Activated CD4-positive, alpha-beta T cell treated with anti-CD3 and anti-CD28 coated beads for 36 hours (primary cell): ENCODE measurements at places on chromosomes 3 and 15.

- no peak for DNase-seq
Observed at GRCh38 chr3:172354931-172355499, 93.2 kb downstream of the GHSR start.

GRCh38 chr3:183064475-183064874 lies 34.8 kb downstream of the MCCC1 start:
- no peak for DNase-seq

- DNase-seq = no peak
Observed at GRCh38 chr3:102129760-102130608, 280.7 kb downstream of the NFKBIZ start.

- no peak for DNase-seq
Observed at GRCh38 chr3:113275583-113275928, 64.2 kb downstream of the BOC start.

- peak; percentile 77 for DNase-seq
Observed at GRCh38 chr15:86743283-86743903, 663.7 kb downstream of the AGBL1 start.

- no peak for DNase-seq
Observed at GRCh38 chr3:64082961-64083541, 59.8 kb upstream of the PSMD6 start.

DNA sequence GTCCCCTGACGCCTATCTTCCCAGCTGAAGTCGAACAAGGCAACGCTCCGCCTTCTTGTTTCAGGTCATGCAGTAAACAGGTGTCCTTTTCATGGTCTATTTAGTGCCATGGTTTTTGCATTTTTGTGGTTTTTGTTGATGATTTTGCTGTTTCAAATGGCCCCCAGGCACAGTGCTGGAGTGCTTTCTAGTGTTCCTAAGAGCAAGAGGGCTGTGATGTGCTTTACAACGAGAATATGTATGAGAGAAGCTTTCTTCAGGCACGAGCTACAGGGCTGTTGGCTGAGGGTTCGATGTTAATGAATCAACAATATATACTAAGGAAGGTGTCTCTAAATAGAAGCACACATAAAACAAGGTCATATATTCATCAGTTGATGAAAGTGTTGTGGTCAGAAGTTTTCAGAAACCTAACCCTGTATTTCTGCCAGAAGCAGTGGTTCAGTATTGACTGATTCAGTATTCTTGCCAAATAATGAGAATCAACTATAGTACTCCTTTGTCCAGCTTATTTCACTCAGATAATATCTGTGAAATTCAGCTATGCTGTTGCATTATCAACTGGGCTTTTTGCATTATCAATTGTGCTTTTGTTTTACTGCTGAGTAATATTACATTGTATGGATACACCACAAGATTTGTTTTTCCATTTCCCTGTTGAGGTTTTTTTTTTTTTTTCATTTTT lies 18.5 kb downstream of the LIMD1 start:
- no peak for DNase-seq

DNA sequence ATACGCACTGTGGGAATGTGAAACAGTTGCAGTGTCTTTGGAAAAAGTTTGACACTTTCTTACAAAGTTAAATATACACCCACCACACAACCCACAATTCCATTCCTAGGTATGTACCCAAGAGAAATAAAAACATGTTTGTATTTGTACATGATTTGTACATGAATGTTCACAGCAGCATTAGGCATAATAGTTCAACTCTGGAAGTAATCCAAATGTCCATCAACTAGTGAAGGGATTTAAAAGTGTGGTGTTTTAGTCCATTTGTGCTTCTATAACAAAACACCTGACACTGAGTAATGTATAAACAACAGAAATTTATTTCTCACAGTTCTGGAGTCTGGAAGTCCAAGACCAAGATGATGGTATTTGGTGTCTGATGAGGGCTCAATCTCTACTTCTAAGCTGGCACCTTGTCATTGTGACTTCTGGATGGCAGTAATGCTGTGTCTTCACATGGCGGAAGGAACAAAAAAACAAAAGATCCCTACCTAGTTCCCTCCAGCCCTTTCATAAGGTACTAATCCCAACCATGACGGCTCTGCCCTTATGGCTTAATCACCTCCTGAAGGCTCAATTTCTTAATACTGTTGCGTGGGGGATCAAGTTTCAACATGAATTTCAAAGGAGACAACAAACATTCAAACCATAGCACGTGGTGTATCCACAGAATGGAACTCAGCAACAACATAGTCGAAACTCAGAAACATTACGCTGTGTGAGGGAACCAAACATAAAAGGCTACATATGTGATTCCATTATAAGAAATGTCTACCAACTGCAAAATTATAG lies 120.5 kb downstream of the AQP9 start:
- no peak for DNase-seq

- DNase-seq = no peak
Observed at GRCh38 chr3:186004671-186005070, 66.9 kb upstream of the TRA2B start.

DNA sequence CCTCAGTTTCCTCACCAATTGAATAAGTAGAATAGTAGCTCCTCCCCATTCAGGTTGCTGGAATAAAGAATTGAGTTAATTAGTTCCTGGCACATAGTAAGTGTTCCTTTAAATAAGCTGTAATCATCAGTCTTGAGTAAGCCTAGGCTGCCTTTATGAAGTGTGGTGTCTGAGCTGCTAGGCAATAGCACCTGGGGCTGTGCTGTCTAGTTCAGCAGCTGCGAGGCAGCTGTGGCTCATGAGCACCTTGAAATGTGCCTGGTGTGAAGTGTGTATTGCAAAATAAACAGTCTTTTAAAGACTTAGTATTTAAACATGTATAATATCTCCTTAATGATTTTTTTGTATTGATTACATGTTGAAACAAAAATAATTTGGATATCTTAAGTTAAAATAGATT lies 77.6 kb downstream of the TOP2B start:
- no peak for DNase-seq

- no peak for DNase-seq
Observed at GRCh38 chr3:44842376-44842775, 19.3 kb upstream of the TMEM42 start.

- peak; percentile 76 for DNase-seq
Observed at GRCh38 chr3:197736010-197736490, 654 bp downstream of the RUBCN start.

- no peak for DNase-seq
Observed at GRCh38 chr3:152978152-152978551, 143.2 kb downstream of the P2RY1 start.

DNA sequence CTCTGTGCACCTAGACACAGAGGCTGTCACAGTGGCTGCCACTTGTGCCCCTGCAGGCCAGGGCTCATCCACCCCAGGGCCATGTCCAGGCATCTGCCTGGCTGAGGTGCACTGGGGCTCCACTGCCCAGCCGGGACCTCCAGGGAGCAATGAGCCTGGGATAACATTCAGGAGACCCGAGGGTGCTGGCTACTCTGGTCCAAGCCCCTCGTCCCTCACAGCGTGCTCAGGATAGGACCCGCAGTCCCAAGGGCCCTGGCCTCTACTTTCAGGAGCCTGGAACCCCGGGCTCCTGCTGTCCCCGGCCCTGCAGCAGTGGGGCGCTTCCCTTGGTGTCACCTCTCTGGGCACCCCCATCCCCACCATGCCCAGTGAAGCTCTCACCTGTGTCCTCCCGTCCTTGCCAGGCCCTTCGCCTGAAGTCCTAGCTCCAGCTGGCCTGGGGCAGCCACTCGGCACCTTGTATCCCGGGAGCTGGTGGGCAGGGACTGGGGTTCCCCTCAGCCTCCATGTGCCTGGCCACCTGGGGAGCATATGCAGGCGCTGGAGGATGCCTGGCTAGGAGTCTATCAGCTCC lies 157.8 kb downstream of the NSMCE3 start:
- no peak for DNase-seq

DNA sequence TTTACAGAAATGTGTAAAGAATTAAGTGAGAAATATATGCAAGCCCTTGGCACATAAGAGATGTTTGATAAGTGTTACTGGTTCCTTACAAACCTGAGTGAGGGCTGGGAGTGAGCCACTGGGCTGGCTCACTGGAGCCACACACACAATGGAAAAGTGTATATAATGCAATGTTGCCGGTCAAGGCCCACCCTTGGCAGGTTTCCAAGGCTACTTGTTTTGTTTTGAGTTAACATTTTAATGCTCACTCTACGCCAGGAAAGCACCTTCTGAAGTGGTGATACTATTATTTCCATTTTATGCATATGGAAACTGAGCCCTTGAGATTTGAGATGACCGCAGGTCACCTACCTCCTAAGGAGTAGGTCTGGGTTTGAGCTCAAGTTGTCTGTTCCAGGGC lies 71.8 kb upstream of the FHIT start:
- DNase-seq = no peak

- no peak for DNase-seq
Observed at GRCh38 chr3:30098243-30098642, 508.2 kb upstream of the TGFBR2 start.

- DNase-seq = no peak
Observed at GRCh38 chr3:50156549-50157493, 1.7 kb downstream of the SEMA3F start.

DNA sequence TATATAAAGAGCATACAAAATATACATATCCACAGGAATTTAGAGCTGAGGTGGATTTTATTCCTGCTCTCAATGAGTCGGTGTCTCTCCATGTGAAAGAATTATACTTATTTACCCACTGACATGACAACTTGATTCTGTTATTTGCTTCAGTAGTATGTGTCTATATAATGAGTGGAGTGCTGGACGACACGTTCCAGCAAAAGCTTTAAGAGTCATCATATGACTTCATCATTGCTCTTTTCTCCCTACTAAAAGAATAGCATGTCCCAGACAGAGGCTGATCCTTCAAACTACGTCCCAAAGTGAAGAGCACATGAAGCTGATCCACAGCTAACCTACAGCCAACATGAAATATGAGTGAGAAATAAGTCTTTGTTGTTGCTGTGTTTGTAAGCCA lies 54.3 kb upstream of the GNB4 start:
- no peak for DNase-seq

- peak; percentile 40 for DNase-seq
Observed at GRCh38 chr3:99753268-99753975, 64.2 kb upstream of the CMSS1 start.

DNA sequence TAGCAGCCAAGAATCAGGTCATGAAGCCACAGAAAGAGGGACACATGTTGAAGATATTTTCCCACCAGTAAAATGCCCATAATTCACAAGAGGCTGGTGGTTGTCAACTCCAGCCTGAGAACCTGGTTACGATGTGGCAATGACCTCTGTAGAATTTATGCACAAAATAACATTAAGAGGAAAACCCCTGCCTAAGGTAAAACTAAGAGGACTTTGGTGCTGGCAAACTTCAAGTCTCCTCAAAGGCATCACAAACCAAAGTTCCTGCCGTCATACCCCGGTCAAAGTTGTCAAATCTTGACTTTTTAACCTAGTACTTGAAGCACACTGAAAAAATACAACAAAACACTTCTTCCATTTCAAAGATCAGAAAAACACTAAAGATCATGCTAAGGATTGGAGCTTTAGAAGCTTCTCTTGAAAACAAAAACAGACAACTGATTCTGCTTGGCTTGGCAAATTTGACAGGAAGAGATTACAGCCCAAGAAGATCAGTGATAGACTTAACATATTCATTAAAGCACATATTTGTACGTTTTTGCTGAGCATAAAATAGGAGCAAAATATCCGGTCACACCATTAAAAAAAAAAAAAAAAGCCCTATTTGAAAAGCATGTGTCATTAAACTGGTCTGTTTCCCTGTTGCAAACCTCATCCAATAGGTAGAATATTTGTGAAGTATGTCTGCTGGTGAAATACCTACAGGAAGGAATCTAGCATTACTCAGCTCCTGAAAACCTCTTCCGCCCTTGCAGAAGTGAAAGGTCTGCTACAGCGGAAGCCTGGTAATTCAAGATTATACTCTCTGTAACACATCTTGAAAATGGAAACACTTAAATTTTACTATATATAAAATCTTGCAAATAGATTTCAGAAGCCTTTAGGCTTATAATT lies 22.8 kb downstream of the EIF4E3 start:
- peak; percentile 59 for DNase-seq

- no peak for DNase-seq
Observed at GRCh38 chr3:77053795-77054194, 13.9 kb downstream of the ROBO2 start.

GRCh38 chr15:28104326-28104725 lies 5.2 kb upstream of the OCA2 start:
- no peak for DNase-seq

GRCh38 chr3:31636694-31637442 lies 104.1 kb downstream of the STT3B start:
- no peak for DNase-seq

DNA sequence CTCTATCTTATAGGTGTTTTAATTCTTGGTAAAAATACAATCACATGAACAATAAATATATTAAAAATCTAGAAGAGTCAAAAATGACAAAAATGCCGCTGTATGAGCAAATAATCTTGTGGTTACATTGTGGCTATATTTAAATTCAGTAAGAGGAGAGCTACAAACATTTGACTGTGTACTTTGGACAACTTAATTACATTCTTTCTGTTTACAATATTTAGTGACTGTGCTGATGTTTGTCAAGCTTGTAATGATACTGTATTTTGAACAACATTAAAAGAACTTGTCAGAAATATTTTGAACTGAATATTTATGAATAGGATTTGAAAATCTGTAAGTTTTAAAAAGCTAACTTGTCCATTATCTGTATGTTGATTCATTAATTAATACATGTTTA lies 598.3 kb downstream of the SI start:
- no peak for DNase-seq

DNA sequence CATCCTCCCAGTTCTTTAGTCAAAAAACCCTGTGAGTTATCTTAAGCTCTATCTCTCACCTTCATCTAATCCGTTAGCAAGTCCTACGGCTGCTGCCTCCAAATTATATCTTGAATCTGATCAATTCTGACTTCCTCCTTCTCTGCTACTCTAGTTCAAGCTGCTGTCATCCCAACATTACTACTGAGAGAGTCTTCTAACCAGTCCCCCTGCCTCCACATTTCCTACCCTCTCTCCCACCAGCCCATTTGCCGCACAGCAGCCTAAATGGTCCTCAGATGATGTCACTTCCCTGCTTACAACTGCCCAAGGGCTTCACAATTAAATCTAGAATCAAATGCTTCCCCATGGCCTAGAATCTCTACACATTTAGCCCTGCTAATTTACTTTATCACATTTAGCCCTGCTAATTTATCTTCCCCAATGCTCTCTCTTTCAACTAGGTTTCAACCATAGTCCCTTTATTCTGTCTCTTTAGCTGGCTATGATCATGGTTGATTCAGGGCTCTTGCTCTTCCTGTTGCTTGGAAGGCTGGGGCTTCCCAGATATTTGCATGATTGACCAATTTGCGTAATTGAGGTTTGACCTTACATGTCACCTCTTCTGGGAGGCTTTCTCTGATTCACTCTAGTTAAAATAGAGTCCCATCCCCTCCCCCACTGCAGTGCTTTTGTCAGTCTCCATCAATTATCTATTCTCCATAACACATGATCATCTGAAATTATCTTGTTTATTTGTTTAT lies 11.0 kb upstream of the ARL14 start:
- DNase-seq = peak; percentile 14

- no peak for DNase-seq
Observed at GRCh38 chr15:71768184-71768583, 42.2 kb upstream of the NR2E3 start.

DNA sequence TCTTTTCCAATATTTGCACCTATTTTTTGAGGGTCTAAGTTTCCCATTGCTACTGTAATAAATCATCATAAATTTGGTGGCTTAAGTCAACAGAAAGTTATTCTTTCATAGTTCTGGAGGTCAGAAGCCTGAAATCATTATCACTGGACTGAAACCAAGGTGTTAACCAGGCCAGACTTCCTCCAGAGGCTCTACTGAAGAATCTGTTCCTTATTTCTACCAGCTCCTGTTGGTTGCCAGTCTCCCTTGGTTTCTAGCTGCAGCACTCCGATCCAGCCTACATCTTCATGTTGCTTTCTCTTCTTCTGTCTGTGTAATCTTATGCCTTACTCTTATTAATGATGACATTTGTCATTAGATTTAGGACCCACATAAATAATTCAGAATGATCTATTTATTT lies 22.0 kb upstream of the ARPP21 start:
- DNase-seq = no peak
